Panc1 (cell line): ENCODE measurements at places on chromosomes 4 and X.

DNA sequence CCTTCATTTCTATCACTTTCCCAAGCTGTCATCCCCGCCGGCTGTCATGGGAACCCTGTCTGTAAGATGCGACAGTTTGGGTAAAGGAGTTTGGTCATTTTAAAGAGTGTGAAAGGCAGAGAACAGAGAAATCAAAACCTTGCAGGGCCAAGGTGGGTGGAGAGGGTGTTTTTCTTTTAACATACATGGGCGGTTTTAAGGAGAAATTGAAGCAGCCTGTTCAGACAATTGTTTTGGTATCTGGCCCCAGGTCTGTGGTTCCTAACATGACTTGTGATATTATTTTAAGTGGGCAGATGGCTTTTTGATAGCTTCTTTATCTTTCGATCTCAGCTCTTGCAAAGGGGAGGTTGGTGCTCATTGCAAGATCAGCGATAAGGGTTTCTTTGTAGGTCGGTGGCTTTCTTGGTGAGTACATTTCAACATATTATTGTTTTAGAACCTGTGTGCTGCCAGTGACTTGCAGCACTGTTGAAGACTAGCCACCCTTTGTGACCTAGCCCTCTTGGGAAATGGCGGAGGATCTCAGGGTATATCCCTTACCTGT, 3.7 kb downstream of the PPP1R3F start:
- no peak for DNase-seq

DNA sequence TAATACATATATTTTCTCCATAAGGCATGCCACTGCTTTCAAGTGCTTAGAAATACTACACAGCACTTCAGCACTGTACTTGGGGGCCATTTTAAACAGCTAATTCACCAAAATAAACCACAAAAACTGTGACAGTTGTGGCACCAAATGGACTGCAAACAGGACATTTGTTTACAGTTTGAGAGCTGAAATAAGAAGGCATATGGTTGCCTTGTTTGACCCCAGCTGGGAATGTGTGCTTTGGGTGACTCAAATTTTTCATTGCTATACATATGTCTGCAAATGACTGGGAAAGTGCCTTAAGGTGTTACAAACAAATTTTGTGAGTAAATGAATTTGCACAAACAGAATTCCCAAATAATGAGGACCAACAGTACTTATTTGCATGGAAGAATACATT, 124.2 kb downstream of the BANK1 start:
- DNase-seq = no peak

- DNase-seq = peak; percentile 15
Observed at GRCh38 chr4:182207830-182208396, 35.3 kb upstream of the TENM3 start.

DNA sequence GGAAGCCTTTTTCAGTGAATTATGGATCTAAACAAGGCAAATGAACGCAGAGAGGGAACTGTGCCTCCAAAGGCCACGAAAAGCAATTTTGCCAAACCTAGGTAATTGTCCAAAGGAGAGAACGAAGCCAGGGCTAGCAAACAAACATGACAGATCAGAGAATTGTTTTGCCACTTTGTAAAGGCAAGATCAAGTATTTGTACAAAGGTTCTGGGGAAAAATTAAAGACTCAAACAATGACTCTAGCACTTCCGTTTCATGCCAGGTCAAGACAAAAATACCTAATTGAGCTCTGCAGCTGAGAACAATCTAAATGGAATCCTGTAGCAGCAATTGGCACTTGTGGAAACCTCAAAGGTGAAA, 8.5 kb downstream of the RBM47 start:
- DNase-seq = no peak

- no peak for DNase-seq
Observed at GRCh38 chrX:137550665-137551261, 15.2 kb upstream of the ZIC3 start.

GRCh38 chr4:145351162-145351561, 130.5 kb upstream of the SMAD1 start:
- DNase-seq = no peak

GRCh38 chr4:43374216-43374751, 481.8 kb downstream of the GRXCR1 start:
- no peak for DNase-seq

- DNase-seq = no peak
Observed at GRCh38 chrX:54178100-54178940, 4.7 kb downstream of the FAM120C start.

DNA sequence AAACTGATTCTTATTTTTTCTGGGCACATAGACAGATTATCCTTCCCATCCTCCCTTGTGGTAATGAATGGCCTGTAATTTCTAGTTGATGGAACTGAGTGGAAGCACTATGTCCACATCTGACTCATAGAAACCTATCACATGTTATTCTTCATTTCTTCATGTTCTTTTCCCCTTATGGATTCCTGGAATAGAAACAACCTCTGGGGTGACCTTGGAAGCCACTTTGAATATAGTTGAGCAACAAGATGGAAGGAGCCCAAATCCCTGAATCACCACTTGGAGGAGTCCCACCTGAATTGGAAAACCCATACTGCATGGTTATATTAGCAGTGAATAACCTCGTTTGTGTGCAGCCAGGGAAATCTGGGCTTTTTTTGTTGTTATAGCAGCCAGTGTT, 137.8 kb downstream of the MID1IP1 start:
- DNase-seq = no peak

- DNase-seq = no peak
Observed at GRCh38 chr4:72828864-72829263, 240.7 kb downstream of the COX18 start.

DNA sequence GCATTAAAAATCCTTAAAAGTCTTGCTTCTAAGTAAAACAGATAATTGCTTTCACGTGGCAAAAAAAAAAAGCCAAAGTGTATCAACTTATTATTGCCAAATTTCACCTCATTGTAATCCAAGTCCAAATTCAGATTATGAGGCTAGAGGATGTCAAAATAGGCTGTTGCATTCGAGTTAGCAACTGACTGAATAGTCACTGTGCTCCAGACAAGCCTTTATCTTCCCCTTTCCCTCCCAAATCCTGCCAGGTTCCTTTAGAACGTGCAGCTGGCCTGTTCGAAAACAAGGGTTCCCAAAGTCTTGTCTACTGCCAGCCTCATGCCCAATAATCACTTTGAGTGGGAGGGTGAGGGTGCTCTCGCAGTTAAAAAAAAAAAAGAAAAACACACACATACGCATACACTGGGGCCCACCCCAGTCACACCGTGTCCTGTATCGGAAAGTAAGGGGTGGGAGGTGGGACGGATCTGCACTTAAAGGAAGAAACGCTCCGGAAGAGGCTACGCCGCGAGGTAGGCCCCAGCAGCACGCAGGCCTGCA, 603 bp downstream of the MAD2L1 start:
- DNase-seq = no peak

GRCh38 chrX:18390941-18391538, 34.4 kb upstream of the CDKL5 start:
- DNase-seq = no peak

DNA sequence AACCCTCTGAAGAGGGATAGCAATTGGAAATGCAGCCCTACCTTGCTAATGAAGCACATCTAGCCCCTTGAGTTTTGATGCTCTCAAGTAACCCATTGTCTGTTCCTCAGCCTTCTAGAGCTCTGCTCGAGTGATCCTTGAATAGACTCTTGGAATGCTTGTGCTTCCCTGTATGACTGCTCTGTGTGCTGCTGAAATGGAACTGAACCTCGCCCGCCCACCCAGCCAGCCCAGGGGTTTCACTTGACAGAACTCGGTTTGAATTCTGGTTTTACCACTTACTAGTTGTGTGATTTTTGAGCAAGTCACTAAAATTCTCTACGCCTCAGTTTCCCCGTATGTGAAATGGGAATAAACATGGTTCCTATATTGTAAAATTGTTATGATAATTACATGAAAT, 77.1 kb downstream of the MID2 start:
- no peak for DNase-seq

GRCh38 chr4:54542540-54543041, 115.2 kb upstream of the KIT start:
- no peak for DNase-seq

DNA sequence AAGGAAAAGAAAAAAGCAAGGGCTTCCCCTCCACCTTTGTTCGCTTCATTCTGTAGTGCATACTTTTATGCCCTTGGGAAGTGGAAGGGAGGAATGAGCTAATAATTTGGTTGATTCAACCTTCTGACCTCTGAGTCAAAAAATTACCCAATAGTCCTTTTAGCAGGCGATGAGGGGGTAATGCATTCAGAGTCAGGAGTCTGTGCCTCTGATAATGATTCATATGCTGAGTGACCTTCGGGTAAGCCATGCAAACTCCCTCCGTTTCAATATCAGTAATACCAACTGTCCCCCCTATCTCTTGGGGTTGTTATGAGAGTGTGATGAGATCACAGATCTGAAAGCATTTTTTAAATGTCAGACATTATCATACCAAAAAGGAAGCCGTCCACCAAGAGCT, 41.6 kb upstream of the ACSL4 start:
- peak; percentile 52 for DNase-seq

GRCh38 chr4:39441593-39441992, 17.1 kb downstream of the RPL9 start:
- no peak for DNase-seq

DNA sequence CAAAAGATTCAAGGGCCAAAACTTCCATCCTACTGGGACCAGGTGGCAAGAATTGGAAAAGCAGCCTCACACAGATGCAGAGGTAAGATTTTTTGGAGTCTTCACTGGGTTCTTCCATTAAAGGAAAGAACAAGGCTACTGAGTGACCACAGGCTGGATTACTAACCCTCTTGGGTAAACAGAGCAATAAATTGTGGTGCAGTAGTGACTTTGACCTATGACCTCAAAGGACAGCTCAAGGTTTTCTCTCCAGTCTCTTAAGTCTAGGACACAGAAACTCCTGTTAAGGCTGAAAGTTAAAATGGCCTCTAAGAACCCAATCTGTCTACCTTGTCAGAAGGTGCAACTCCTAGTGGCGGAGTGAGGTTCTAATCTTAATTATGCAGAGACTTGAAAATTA, 464.9 kb downstream of the SMARCA1 start:
- DNase-seq = no peak

DNA sequence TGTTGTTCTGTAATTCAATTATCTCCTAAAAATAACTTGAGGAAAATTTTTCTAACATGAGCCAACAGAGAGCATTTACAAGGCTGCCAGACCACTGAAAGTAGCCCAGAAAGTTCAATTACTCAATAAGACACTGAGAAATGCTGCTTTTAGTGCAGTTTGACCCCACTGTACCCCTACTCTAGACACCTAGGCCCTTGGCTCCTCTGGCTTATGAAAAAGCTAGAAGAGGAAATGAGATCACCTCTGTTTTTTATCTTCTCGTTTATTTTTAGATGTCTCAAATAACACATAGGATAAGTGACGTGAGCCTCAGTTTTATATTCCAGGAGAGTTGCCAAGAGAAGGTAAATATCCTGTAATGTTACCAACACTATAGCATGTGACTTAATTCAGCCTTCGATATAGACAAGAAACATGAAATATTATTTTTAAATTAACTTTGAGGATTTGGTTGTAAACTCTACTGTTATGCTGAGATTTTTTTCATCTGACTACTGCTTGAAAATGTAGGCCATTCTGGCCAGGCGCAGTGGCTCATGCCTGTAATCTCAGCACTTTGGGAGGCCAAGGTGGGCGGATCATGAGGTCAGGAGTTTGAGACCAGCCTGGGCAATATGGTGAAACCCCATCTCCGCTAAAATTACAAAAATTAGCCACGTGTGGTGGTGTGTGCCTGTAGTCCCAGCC, 24.4 kb downstream of the TNIP3 start:
- no peak for DNase-seq

DNA sequence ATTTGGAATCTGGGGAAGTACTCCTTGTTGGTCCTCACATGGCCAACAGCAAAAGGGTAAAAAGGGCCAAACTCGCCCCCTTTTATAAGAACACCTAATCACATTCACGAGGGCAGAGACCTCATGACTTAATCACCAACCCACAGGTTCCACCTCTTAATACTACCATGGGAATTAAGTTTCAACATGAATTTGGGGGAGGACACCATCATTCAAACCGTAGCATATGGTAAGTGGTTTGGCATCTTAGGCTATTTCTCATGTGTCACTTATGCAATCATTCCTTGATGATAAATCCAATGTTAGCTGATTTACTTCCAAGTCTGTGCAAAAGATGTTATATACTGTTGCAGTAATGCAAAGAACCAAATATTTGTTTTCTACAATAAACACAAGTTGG, 302.9 kb upstream of the FAM241A start:
- no peak for DNase-seq

- no peak for DNase-seq
Observed at GRCh38 chr4:172124656-172125308, 311.6 kb downstream of the GALNTL6 start.

- no peak for DNase-seq
Observed at GRCh38 chr4:143711543-143712154, 11.2 kb upstream of the FREM3 start.

GRCh38 chrX:88439935-88440334, 307.1 kb upstream of the CPXCR1 start:
- no peak for DNase-seq

DNA sequence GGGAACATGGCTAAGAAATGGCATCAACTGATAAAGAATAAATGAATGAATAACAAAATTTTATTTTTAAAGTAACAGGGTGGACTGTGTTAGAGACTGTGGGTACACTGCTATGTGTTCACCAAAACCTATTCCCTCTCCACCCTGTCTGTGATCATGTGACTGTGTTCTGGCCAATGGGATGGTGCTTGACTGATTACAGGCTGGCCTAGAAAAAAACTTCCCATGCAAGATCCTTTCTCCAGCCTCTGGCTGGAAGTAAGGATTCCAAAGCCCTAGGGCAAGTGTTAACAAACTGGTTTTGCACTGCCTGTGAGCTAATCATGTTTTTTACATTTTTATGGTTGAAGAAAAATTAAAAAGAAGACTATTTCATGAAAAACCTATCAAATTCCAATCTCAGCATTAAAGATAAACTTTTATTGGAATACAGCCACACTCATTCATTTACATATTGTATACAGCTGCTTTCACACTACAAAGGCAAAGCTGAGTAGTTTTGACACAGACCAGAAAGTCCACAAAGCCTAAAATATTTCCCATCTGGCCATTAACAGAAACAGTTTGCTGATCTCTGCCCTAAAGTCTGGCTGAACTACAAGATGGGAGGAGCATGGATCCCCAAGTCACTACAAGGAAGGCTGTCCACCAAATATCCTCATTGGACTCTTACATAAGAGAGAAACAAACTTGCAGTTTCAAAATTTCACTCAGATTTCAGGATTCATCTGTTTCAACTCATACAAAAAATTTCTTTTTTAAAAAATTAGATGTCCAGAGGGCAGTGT, 133.2 kb downstream of the ARHGAP6 start:
- DNase-seq = no peak

DNA sequence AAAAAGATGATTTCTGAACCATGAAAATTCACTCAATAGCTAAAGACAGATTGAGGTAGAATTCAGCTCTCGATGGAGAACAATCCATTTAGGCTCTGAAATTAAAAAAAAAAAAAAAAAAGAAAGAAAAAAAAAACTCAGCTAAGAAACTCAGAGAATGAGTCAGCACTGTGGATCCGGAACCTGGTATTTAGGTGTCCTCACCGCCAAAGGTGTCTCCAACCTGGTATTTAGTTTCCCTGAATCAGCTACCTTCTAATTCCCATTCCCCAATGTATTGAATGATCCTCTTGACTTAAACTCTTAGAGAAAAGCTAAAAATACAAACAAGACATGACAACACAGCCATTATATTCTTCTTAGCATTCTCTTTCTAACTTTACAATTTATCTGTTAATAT, 150.3 kb upstream of the RASGEF1B start:
- no peak for DNase-seq
